Retinal pigment epithelial cell (primary cell): ENCODE measurements at places on chromosomes 1 and 21.
A peak's percentile ranks its signal among the peaks of the same experiment; 100 is the strongest.

DNA sequence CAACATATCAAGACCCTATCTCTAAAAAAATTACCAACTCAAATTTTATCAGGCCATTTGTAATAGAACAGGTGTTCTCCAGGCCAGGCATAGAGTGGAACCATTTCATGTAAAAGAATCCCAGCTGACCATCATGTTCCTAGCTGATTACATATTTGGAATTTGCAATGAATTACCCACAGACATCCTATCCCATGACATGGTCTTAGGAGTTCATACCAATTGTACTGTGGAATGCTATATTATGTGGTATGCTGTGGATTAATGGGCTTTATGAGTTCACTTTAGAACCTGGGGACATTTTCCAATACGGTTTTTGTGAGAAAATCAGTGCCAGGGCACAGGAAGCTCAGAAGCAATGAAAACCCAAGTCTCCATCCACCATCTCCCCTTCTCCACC is 110.3 kb downstream of the ZNF281 start:
- DNase-seq: peak; percentile 70

DNA sequence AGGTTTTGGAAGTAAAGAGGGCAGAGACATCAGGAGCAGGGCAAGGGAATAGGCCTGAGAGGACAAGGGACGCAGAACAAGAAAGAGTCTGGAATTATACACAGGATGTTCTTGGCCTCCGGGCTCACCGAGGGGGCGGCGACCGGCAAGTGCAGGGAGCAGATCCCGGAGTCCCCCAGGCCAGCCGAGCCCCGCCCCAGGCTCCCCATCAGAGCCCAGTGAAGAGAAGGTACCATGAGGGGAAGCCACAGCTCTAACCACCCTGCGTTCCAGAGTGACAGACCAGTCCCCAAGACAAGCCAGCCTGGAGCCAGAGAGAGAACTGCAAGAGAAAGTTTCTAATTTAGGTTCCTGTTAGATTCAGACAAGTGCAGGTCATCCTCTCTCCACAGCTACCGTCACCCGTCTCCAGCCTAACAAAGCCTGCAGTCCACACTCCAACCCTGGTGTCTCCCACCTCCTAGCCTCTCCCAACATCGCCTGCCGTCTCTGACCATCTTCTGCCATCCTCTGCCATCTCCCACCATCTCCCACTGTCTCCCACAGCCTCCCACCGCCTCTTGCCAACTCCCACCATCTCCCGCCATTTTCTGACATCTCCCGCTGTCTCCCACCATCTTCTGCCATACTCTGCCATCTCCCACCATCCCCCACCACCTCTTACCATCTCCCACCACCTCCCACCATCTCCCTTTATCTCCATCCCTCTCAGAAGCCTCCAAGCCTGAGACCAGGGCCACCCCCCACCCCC is 42.5 kb downstream of the CAPN2 start:
- no peak for DNase-seq

GRCh38 chr1:244735876-244736561 is 83.1 kb downstream of the DESI2 start:
- no peak for DNase-seq

GRCh38 chr1:58924016-58924565 is 140.2 kb upstream of the JUN start:
- no peak for DNase-seq

GRCh38 chr1:12565094-12565965 is 52.7 kb downstream of the DHRS3 start:
- no peak for DNase-seq
